Activated CD4-positive, alpha-beta T cell treated with anti-CD3 and anti-CD28 coated beads for 36 hours (primary cell): ENCODE measurements at places on chromosomes 1 and 21. TPM values are rescaled to one million over a fixed set of nuclear protein-coding genes. Genes with fewer than 3 reads are reported as not detected.

LRRC38 gene
- total RNA-seq: not detected

NLRP3 gene
- 1.5 TPM for total RNA-seq

PRDM16 gene
- total RNA-seq: 0.32 TPM

LMX1A gene
- total RNA-seq: not detected

DNA sequence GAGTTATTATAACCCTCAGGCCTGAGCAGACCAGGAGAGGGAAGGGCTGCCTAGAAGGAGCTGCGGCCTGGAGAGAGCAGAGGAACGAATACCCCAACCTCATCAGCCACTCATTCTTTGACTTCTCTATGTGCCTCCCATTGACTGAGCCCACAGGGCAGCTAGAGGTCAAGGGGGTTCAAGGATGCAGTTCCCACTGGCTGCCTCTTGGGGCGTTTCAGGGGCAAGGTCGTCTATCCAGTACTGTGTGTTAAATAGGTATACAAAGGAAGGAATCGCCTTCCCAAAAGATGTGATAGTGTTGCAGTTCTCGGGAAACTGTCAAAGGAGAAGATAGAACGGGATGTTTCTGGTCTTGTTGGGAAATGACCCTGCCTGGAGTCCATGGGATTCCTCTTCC is 250.6 kb downstream of the PRDM2 start:
- H3K4me1 ChIP-seq: no peaks in the 10 kb centered on the region
- no peak overlapping the region for H3K27ac ChIP-seq
- peaks cover 10% of the 10 kb centered on the region for H3K27me3 ChIP-seq
- H3K4me3 ChIP-seq: no peak overlapping the region
- DNase-seq: peak; percentile 24

- no peaks in the 10 kb centered on the region for H3K4me1 ChIP-seq
- H3K27me3 ChIP-seq: peaks cover 1% of the 10 kb centered on the region
- no peak for DNase-seq
Measured at GRCh38 chr1:60118085-60118484, 44.5 kb upstream of the C1orf87 start.

DNA sequence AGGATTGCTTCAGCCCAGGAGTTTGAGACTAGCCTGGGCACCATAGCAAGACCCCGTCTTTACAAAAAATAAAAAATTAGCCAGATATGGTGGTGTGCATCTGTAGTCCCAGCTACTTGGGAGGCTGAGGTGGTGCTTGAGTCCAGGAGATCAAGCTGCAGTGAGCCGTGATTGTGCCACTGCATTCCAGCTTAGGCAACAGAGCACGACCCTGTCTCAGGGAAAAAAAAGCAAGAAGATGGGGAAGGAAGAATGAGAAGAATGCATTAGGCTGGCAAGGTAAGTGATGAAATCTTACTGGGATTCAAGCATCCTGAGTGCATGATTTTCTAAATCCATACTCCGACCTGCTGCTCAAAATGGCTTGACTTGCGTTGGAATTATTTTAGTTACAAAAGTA is 6.8 kb downstream of the PCP4L1 start:
- no peak overlapping the region for H3K27ac ChIP-seq
- no peaks in the 10 kb centered on the region for H3K36me3 ChIP-seq
- no peaks in the 10 kb centered on the region for H3K4me1 ChIP-seq
- peaks cover 20% of the 10 kb centered on the region for H3K27me3 ChIP-seq
- H3K4me3 ChIP-seq: no peak overlapping the region

GRCh38 chr1:224383218-224383617 is 26.5 kb downstream of the CNIH4 start:
- peaks cover 47% of the 10 kb centered on the region for H3K36me3 ChIP-seq
- no peak overlapping the region for H3K27ac ChIP-seq
- H3K27me3 ChIP-seq: no peaks in the 10 kb centered on the region
- peaks cover 72% of the 10 kb centered on the region for H3K4me1 ChIP-seq

- DNase-seq: no peak
- H3K36me3 ChIP-seq: no peaks in the 10 kb centered on the region
- no peak overlapping the region for H3K27ac ChIP-seq
- H3K4me3 ChIP-seq: no peak overlapping the region
- H3K27me3 ChIP-seq: no peaks in the 10 kb centered on the region
Measured at GRCh38 chr21:28746166-28746565, 246.5 kb downstream of the LTN1 start.

DNA sequence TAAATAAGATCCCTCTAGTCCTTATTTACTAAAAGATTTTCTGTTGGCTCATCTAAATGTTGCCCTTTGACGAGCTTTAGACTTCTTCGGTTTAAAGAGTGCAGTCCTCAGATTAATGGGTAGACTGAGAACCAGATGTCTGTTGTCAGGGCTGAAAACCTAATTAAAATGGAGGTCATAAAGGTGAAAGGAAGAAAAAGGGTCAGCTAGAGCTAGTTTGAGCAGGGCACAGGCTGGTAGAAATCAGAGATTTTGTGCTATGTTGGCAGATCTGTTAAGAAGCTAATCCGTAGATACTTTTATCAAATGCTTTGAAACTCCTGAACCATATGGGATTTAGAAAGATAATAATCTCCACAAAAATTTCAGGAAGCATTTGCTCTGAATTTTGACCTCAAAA is 959.0 kb downstream of the PLA2G4A start:
- no peak for DNase-seq
- no peak overlapping the region for H3K27ac ChIP-seq
- H3K36me3 ChIP-seq: no peaks in the 10 kb centered on the region
- H3K4me1 ChIP-seq: no peaks in the 10 kb centered on the region
- H3K27me3 ChIP-seq: no peaks in the 10 kb centered on the region
- H3K4me3 ChIP-seq: no peak overlapping the region

- no peaks in the 10 kb centered on the region for H3K36me3 ChIP-seq
- no peaks in the 10 kb centered on the region for H3K27me3 ChIP-seq
- H3K4me1 ChIP-seq: no peaks in the 10 kb centered on the region
Measured at GRCh38 chr1:217857061-217857460, 225.9 kb downstream of the SPATA17 start.

GRCh38 chr1:8858888-8859706 is 19.4 kb downstream of the ENO1 start:
- H3K36me3 ChIP-seq: peaks cover 70% of the 10 kb centered on the region
- H3K27me3 ChIP-seq: no peaks in the 10 kb centered on the region
- peak; percentile 67 for DNase-seq

DNA sequence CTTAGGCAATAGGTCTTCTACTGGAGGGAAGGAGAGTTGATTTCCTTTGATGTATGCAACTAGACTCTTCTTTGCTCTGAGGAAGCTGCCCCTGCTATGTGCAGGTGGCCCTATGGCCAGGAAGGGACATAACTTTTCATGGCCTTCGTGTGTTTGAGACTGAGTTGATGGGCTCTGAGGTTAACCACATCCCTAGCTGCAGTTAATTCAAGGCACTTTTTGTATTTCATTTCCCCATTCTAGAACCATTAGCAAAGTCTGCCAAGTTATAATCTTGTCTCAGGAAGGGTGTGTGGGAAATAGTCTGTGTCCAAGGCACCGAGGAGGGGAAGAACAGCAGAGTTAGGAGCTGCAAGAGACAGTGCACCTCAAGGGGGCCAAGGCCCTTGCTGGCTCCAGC is 2.5 kb downstream of the FCRL4 start:
- H3K4me1 ChIP-seq: no peaks in the 10 kb centered on the region
- no peak overlapping the region for H3K27ac ChIP-seq
- no peaks in the 10 kb centered on the region for H3K36me3 ChIP-seq
- no peak overlapping the region for H3K4me3 ChIP-seq

DNA sequence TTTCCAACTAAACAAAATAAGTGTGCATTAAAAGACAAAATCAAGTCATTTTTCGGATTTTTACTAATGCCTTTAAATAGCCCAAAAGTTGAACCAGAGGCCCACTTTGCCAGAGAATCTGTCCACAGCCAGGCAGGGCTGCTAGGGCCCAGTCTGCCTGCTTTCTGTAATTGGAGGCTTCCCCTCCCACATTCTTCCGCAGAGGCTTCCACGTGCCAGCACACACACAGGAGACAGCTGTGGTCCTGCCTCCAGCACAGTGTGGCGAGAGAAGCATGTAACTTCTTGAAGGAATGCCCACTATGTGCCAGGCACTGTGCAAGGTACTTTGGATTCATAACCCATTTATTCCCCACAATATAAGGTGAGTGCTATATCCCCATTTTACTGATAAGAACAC is 11.3 kb upstream of the PDZK1IP1 start:
- H3K4me1 ChIP-seq: no peaks in the 10 kb centered on the region
- DNase-seq: no peak
- H3K4me3 ChIP-seq: no peak overlapping the region
- H3K27ac ChIP-seq: no peak overlapping the region
- no peaks in the 10 kb centered on the region for H3K36me3 ChIP-seq
- peaks cover 30% of the 10 kb centered on the region for H3K27me3 ChIP-seq

GRCh38 chr1:185300152-185300551 is 16.9 kb downstream of the IVNS1ABP start:
- no peak overlapping the region for H3K27ac ChIP-seq
- no peak overlapping the region for H3K4me3 ChIP-seq
- H3K36me3 ChIP-seq: peaks cover 69% of the 10 kb centered on the region

DNA sequence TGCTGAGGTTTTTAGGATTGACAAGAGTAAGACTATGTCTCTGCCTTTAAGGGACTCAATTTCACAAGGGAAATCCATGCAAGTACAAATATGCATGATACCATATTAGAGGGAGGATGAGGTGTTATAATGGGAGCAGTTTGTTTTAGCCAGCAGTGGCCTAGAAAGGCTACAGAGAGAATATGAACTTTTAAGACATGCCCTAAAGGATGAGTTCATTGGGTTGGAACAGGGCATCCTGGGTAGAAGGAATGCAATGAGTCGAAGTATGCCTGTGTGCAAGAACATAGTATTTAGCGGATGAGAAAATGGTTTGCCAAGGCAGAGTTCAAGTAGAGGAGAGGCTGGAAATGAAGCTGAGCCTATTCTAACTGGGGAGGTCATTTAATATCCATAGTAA is 32.6 kb upstream of the LEPR start:
- peaks cover 16% of the 10 kb centered on the region for H3K4me1 ChIP-seq
- no peak for DNase-seq
- H3K27me3 ChIP-seq: no peaks in the 10 kb centered on the region
- H3K4me3 ChIP-seq: no peak overlapping the region
- peaks cover 1% of the 10 kb centered on the region for H3K36me3 ChIP-seq

DNA sequence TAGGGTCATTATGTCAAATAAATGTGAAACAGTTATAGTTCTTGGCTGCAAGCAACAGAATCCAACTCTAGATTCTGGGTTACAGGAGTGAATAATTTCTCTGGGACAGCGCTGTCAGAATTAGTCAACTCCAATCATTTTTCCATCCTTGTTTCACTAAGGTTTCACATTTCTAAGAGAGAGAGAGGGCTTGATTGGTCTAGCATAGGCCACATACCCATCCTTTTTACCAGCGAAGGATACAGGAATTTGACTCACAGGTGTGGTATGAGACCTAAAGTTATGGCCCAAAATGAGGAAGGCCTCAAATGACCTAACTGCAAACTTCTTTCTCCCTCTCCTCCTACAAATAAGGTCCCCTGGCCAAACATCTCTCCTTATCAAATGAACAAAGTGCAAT is 25.5 kb upstream of the RGS8 start:
- H3K36me3 ChIP-seq: no peaks in the 10 kb centered on the region
- DNase-seq: no peak
- no peaks in the 10 kb centered on the region for H3K27me3 ChIP-seq
- H3K4me1 ChIP-seq: peaks cover 40% of the 10 kb centered on the region
- H3K27ac ChIP-seq: peak overlapping the region; percentile 7
